ENCODE measurements at places on chromosomes 4 and X.

DNA sequence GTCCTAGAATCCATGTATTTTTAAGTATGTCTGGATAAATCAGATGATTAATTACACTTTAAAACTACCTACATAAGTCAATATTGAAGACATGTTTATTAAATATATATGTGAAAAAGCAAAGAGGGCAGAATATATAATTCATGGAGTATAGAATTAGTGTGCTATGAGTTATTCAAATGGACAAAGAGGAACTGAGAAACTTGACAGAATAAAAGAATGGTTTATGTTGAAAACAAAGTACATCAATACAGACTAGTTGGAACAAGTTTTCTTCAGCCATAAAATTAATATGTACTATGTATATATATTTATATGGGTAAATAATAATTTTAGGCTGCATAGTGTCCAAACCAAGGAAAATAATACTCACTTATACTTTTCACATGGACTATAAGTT, 173.5 kb downstream of the NPFFR2 start:
- H3K4me1 ChIP-seq = no peaks in the 10 kb centered on the region
- no peak overlapping the region for H3K27ac ChIP-seq
- no peak overlapping the region for H3K4me3 ChIP-seq
- H3K27me3 ChIP-seq = no peaks in the 10 kb centered on the region
- DNase-seq = no peak
- H3K36me3 ChIP-seq = no peaks in the 10 kb centered on the region

GRCh38 chrX:13821738-13822137, 4.8 kb upstream of the GPM6B start:
- H3K27ac ChIP-seq = no peak overlapping the region
- H3K4me3 ChIP-seq = no peak overlapping the region
- no peaks in the 10 kb centered on the region for H3K36me3 ChIP-seq
- peaks cover 5% of the 10 kb centered on the region for H3K27me3 ChIP-seq

GRCh38 chr4:139457318-139457717, 3.4 kb downstream of the RAB33B start:
- H3K4me3 ChIP-seq = no peak overlapping the region
- DNase-seq = no peak
- peaks cover 8% of the 10 kb centered on the region for H3K4me1 ChIP-seq
- no peaks in the 10 kb centered on the region for H3K36me3 ChIP-seq
- H3K27me3 ChIP-seq = no peaks in the 10 kb centered on the region

- H3K36me3 ChIP-seq = no peaks in the 10 kb centered on the region
- H3K4me1 ChIP-seq = no peaks in the 10 kb centered on the region
- no peak overlapping the region for H3K4me3 ChIP-seq
- no peaks in the 10 kb centered on the region for H3K27me3 ChIP-seq
- peak; percentile 70 for DNase-seq
Measured at GRCh38 chr4:144906181-144906925, 191.6 kb downstream of the ANAPC10 start.

GRCh38 chrX:119442286-119442685, 26.0 kb upstream of the SLC25A5 start:
- no peak overlapping the region for H3K27ac ChIP-seq
- no peaks in the 10 kb centered on the region for H3K27me3 ChIP-seq
- H3K4me1 ChIP-seq = no peaks in the 10 kb centered on the region
- peaks cover 2% of the 10 kb centered on the region for H3K36me3 ChIP-seq
- H3K4me3 ChIP-seq = no peak overlapping the region

Measured in mesenchymal stem cell (in vitro differentiated cells and primary cell).